ENCODE measurements at places on chromosomes 4 and X.
A peak's percentile ranks its signal among the peaks of the same experiment; 100 is the strongest.

DNA sequence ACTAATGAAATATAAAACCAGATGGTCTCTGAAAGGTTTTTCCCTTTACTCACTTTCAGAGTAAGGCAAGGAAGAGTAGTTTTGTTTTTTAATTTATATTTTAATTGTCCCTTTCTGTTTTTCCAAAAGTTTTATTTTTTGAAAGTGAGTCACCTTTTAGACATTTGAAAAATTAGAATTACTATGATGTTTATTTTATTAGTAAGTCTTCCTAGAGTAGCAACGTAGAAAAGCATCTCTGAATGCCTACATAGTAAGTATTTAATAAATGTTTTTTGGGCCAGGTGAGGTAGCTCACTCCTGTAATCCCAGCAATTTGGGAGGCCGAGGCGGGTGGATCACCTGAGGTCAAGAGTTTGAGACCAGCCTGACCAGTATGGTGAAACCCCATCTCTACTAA is 51.1 kb downstream of the TET2 start:
- DNase-seq = no peak

DNA sequence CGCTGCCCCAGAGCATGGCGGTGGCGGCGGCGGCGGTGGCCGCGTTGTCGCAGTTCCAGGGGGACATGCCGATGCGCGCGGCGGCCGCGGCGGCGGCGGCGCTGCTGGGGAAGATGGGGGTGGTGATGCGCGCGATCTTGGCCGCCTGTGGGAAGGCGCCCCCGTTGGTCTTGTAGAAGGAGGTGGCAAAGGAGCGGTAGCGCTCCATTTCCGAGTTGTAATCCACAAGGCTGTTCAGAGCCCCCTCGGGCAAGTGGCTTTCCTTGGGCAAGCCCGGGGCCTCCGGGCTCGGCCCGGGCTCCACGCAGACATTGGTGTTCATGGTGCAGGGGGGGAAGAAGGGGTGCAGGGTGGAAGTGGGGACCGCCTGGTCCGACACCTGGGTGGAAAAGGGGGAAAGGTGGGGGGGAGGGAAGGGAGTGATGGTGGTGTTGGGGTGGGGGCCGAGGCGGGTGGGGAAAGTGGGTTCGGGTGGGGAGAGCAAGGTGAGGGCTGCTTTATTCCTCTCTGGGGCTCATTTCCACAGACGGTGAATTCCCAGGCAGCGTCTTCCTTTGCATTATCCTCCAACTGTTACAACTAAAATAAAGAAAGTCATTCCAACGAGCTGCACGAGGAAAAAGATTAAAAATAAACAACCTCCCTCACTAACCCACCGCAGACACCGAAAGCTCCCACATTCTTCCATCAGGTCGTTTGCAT is 3.1 kb downstream of the CXXC4 start:
- no peak for DNase-seq

DNA sequence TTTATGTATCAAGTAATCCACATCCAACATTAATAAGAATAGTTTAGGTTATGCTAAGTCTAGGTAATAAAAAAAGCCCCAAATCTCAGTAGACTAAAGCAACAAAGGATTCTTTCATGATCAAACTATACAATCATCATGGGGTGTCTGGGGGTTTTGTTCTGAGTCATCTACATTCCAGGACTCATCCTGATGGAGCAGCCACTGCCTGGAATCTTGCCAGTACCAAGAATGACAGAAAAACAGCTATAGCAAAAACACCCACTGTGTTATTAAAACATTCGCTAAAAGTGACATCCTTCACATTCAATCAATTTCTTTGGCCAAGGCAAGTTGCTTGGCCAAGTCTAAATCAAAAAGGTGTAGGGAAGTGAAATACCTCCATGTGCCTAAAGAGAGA is 3.9 kb upstream of the ARHGEF38 start:
- no peak for DNase-seq

- peak; percentile 46 for DNase-seq
Measured at GRCh38 chr4:56821381-56822243, at the start of gene SPINK2. Gene SPINK2, minus strand, starts transcription at chr4:56821701. Its CDS starts 39 bp downstream, at chr4:56821662.

- DNase-seq = no peak
Measured at GRCh38 chrX:27883468-27884092, 75.8 kb downstream of the MAGEB10 start.

- no peak for DNase-seq
Measured at GRCh38 chr4:182177166-182177565, 66.0 kb upstream of the TENM3 start.

GRCh38 chr4:6226506-6226905 is 26.2 kb upstream of the JAKMIP1 start:
- no peak for DNase-seq

GRCh38 chrX:120029354-120029753 is 48.1 kb downstream of the RHOXF2B start:
- no peak for DNase-seq

DNA sequence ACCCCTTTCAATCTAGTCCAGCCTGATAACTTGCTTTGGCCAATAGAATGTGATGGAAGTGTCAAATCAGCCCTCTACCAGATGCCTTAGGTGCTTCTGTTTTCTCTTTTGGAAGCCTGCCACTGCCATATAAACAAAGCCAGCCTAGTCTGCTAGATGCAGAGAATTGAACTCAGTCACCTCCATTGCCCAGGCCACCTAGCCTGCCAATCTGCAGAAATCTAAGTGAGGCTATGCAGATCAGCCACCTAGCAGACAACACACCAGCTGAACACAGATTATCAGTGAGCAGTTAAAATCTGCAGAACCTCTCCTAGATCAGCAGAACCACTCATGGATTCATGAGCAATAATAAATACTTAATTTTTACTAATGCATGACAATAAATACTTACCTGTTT is 1108.2 kb downstream of the PCDH18 start:
- DNase-seq = no peak

GRCh38 chrX:118221270-118221669 is 104.7 kb upstream of the KLHL13 start:
- no peak for DNase-seq

- DNase-seq = no peak
Measured at GRCh38 chr4:169484485-169484884, 127.9 kb downstream of the NEK1 start.

- DNase-seq = no peak
Measured at GRCh38 chr4:42159271-42160001, 7.0 kb upstream of the BEND4 start.

DNA sequence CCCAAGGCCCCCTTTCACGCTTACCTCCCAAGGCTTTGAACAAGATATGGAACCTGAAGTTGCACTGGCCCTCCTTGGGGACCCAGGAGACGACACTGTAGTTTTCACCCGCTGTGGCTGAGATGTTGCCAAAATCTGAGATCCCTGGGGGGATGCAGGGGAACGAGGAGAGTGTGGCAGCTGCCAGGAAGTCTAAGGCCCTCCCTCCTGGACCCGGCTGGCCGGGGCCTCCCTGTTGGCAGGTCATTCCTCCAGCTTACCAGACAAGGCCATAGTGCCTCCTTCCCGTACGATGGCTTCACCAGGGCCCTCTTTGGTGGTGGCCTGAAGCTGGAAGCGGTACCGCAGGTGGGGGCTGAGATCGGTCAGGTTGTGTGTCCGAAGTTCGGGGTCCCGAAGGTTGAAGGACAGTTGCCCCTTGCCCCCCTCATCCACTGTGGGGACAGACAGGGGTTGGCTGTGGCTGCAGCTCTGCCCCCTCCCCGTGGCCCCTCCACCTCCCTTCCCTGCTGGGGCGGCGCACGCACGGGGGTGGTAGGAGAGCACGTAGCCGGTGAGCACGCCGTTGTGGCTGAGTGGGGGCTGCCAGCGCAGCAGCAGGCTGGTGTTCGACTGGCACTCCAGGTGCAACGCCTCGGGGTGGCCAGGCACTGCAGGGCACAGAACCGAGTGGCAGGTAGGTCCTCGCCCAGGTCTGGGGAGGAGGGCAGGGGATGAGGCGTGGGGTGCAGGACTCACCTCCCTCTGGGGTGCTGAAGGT is 21.2 kb downstream of the L1CAM start:
- no peak for DNase-seq

GRCh38 chr4:118173956-118174725 is 139.9 kb downstream of the NDST3 start:
- no peak for DNase-seq

- DNase-seq = no peak
Measured at GRCh38 chrX:87167841-87168240, 349.8 kb upstream of the KLHL4 start.

- DNase-seq = no peak
Measured at GRCh38 chr4:123986268-123986798, 589.7 kb downstream of the SPRY1 start.

DNA sequence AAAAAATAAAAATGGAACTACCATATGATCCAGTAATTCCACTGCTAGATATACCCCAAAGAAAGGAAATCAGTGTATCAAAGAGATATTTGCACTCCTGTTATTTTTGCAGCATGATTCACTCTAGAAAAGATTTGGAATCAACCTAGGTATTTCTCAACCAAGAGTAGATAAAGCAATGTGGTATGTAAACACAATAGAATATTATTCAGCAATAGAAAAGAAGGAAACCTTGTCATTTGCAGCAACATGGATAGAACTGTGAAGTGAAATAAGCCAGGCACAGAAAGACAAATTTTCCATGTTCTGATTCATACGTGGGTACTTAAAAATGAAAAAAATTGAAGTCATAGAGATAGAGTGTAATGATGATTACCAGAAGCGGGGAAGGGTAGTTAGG is 362.3 kb upstream of the EPHA5 start:
- DNase-seq = no peak

DNA sequence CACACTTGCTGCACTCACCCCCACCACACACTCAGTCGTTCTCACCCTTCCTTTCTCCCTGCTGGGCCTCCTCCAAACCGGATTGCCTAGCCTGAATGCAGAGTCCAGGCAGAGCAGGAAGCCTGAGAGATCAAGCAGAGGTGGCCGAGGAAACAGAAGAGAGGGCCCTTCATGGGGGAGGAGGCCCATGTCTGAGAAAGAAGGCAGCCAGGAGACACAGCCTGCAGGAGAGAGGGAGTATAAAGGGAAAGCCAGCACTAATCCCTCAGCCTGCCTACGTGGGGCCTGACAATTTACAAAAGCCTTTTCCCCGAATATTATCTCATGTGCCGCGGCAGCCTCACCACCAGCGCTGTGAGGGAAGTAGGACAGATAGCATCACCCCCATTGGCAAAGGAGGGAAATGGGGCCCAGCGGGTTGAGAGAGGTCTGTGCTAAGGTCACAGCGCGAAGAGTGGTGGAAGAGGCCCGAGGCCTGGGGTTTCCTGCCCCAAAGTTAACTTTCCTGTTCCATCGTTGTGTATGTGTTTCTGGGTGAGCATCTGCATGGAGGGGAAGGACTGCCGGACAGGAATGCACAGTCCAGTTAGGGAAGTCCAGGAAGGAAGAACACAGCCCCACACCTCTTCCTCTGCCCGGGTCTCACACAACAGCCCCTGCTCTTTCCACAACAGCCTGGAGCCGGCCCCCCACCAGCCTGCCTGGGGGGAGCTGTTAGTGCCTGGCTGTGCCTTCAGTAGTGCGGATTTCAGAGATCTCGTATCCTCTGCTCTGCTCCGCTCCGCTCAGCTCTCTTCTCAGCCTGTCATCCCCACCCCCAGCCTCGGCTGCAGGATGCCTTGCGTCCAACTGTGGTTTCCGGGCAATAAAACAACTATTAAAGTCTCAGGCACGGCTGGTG is 50.9 kb upstream of the BCOR start:
- DNase-seq = no peak

- DNase-seq = no peak
Measured at GRCh38 chr4:141158219-141158618, 24.9 kb upstream of the RNF150 start.

DNA sequence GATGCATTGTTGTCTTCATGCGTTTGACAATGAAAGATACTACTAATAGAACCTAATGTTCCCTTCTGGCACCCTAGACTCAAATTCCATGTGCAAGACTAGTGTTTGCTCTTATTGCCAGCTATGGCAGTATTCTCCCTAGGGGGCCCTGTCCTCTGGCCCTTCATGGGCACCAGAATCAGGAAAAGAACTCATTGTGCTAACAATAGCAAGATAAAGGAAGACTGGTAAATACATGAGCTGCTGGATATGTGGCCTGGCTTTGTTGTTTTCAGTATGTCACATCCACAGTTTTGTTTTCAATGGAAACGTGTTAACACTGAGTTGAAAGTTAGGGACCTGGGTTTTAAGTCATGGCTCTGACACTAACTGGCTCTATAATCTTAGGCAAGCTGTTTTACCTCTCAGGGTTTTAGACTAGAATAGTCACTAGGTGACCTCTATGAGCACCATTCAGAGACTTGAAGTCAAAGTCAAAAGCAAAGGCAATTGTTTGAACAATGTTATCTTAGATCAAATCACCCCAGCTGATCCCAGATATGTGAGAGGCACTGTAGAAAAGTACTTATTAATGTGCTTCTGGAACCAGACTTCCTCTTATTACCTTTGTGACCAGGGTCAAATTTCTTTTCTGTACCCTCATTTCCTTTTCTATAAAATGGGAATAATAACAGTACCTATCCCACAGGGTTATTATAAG is 253.7 kb upstream of the DIAPH2 start:
- no peak for DNase-seq

DNA sequence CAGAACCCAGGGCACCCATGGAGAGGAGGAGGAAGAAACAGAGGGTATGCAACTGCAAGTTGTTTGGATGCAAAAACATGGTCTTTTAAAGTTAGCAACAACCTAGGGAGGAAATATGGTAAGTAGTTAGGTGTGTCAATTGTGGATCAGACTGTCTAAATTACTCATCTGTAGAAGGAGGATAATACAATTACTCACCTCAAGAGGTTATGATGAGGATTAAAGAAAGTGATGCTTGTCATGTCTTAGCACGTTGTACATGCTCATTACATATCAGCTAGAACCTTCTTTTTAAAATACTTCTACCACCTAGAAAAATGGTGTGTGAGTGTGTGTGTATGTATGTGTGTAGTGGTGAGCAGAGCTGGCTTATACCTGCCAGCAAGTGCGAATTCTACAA is 2.3 kb upstream of the C1QTNF7 start:
- no peak for DNase-seq

DNA sequence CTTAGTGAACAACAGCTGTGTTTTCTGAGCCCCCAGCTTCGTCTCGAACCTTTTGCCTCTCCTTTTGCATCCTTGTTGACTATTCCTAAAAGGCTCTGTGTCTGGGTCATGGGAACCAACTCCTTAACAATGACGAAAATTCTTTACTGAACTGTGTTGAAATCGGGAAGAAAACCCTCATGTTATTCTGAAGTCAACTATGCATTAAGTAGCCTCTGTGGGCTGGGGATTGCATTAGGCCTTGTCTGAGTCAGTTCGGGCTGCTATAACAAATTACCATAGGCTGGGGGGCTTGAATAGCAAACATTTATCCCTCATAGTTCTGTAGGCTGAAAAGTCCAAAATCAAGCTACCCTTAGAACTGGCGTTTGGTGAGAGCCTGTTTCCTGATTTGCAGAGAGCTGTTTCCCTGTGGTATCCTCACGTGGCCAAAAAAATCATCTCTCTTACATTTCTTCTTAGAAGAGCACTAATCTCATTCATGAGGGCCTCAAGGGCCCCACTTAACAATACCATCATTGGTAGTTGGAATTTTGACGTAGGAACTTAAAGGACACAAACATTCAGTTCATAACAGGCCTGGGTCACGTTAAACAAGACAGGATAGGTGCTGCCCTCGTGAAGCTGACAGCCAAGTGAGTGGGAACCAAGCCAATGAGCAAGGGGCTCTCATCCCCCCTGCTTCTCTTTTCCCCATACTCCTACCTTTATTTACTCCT is 75.9 kb downstream of the CLNK start:
- no peak for DNase-seq
